Suppressor macrophage treated with lipopolysaccharide for 1 hour (primary cell): ENCODE measurements at places on chromosomes 16 and 17.

DNA sequence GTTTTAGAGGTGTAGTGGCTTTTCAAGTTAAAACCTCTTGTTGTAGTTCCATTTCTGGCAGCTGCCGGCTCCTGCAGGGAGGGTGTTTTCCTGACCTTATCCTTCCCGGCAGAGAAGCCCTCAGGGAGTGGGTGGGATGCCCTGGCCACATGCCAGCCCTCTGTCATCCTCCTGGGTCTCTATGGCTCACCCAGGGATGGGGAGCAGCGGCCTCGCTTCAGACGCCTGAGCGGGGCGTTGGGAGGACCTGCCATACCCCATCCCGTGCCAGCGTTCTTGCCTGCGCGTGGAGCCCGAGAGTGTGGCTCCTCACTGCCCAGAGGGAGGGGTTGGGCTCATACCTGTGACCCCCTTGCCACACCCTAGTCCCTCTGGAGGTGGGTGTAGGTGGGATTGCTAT lies 11.9 kb downstream of the KCNJ12 start:
- DNase-seq, result no peak

- DNase-seq, result no peak
Measured at GRCh38 chr17:80683625-80684104, 139.0 kb downstream of the RPTOR start.

GRCh38 chr17:17661834-17662385 lies 19.3 kb upstream of the RAI1 start:
- peak; percentile 35 for DNase-seq

- no peak for DNase-seq
Measured at GRCh38 chr17:75319904-75320691, 30.9 kb upstream of the SLC25A19 start.

- no peak for DNase-seq
Measured at GRCh38 chr16:57123974-57124674, 31.7 kb downstream of the CPNE2 start.

DNA sequence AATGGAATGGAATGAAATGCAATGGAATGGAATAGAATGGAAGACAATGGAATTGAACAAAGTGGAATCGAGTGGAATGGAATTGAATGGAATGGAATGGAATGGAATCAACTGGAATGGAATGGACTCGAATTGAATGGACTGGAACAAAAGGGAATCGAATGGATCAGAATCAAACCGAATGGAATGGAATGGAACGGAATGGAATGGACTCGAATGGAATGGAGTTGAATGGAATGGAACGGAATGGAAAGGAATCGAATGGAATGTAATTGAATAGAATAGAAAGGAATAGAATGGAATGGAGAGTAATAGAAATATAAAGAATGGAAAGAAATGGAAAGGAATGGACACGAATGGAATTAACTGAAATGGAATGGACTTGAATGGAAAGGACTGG lies 475.2 kb upstream of the WSB1 start:
- DNase-seq, result peak; percentile 20

GRCh38 chr16:79472426-79472825 lies 128.1 kb downstream of the MAF start:
- DNase-seq, result peak; percentile 71

DNA sequence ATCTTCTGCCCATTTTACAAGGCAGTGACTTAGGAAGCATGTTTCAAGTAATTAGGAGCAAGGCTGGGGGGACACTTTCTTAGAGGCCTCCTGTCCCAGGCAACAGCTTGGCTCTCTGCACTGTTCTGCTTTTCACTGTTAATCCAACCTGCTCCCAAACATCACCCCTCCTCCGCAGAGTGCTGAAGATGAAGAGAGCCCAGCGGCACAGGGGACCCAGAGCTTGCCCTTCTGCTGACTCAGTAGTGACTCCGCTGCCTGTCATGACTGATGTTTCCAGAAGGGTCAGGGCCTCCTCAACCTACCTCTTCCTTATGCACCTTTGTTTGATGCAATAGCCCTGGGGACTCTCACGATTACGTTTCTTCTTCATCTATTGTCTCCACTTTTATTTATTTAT lies 38.9 kb upstream of the NDRG4 start:
- no peak for DNase-seq

- DNase-seq, result no peak
Measured at GRCh38 chr17:17782523-17783115, 54.2 kb downstream of the SREBF1 start.

DNA sequence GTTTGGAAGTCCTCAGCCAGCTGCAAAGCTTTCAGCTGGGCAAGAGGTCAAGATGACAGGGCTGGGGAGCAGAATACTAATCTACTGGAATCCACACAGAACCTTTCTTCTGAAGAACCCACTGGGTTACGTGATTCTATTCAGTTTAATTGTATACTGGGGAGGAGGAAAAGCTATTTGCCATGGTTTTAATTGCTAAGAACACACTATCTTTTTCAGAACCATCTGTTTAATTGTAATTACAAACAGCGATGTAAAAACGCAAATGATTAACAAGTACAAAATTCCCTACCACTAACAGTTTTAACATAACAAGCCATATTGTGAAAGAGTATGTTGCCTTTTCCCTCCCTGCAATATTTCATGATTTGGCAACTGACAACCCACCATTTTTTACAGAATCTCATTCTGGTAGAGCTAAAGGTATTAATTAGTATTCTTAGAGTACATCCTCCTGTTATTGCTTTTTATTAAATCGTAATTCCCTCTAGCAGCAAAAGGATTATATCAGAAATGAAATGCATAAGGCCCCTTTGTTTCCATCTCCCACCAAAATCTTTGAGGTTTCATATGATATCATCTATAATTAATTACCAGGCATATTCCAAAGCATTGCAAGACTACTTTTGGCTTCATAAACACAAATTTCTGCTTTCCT lies 12.1 kb downstream of the HYDIN start:
- no peak for DNase-seq

DNA sequence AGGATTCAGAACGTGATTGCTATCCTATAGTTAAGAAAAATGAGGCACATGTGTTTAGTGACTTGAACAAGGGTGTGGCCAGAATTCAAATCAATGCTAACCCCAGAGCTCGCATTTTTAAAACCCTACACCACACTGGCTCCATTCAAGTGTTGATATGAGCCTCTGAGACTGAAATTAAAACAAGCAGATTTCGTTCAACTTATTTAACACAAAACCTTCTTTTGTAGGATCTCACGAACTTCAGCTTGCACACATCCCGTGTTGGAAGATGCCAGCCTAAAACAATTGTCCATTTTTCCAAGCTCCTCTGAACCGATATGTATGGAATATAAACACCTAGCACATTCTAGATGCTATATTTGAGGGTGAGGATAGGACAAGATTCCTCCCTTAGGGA lies 231.0 kb upstream of the IRX5 start:
- DNase-seq, result no peak

GRCh38 chr16:22198547-22199293 lies 7.4 kb upstream of the EEF2K start:
- peak; percentile 78 for DNase-seq

GRCh38 chr17:59093702-59094231 lies 12.9 kb downstream of the TRIM37 start:
- DNase-seq, result no peak

DNA sequence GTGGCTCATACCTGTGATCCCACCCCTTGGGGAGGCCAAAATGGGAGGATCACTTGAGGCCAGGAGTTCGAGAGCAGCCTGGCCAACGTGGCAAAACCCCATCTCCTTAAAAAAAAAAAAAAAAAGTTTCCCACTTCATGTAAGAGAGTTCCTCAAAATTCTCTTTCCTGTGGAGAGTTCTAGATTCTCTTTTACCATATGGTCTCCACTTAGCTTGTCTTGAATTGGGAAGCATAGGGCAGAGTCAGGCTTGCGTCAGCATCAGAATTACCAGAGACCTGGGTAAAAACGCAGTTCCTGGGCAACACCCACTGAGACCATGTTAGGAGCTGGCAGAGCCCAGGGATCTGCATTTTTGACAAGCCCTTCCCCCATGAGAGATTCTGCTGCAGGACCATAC lies 158.4 kb downstream of the CCDC182 start:
- DNase-seq, result peak; percentile 54

- peak; percentile 66 for DNase-seq
Measured at GRCh38 chr17:60390186-60390585, 1.7 kb downstream of the USP32 start.

DNA sequence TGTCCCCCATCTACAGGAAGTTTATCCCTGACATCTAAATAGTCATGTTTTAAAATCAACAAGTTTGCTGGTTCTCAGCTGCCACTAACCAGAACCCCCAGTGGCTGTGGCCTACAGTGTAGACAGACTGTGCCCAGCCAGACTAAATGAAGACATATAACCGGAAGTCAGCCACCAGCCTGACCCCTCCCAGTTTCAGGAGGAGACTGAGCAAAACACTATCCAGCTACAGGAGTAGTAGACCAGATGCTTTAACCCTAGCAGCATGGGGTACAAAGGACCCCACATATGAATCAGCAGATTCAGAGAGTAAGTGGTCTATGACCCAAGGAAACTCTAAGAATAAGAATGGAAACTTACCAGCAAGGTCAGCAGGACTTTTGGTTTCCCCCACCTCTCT lies 83.4 kb downstream of the HIC1 start:
- DNase-seq, result no peak

GRCh38 chr17:48071654-48072053 lies 23.5 kb downstream of the NFE2L1 start:
- DNase-seq, result no peak

GRCh38 chr17:31653691-31654090 lies 205.4 kb downstream of the COPRS start:
- DNase-seq, result no peak

DNA sequence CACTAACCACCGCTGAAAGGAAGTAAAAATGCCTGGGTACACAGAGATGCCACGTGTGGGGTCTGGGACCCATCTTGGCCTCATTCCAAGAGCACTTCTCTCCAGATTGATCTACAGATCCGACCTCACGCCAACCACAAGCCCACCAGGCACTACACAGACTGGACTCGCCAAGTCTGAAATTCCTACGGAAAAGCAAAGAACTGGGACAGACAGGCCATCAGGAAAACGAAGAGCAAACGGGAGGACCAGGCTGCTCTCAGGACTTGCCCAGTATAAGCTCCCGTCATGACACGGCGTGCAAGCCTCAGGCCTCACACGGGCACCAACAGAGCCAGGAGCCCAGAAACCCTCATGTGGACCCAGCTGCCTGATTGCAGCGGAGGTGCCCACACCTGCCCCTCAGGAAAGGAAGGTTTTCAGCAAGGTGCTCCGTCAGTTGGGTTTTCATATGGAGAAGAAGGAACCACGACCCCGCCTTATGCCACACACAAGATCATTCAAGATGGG lies 20.1 kb upstream of the C16orf95 start:
- no peak for DNase-seq

DNA sequence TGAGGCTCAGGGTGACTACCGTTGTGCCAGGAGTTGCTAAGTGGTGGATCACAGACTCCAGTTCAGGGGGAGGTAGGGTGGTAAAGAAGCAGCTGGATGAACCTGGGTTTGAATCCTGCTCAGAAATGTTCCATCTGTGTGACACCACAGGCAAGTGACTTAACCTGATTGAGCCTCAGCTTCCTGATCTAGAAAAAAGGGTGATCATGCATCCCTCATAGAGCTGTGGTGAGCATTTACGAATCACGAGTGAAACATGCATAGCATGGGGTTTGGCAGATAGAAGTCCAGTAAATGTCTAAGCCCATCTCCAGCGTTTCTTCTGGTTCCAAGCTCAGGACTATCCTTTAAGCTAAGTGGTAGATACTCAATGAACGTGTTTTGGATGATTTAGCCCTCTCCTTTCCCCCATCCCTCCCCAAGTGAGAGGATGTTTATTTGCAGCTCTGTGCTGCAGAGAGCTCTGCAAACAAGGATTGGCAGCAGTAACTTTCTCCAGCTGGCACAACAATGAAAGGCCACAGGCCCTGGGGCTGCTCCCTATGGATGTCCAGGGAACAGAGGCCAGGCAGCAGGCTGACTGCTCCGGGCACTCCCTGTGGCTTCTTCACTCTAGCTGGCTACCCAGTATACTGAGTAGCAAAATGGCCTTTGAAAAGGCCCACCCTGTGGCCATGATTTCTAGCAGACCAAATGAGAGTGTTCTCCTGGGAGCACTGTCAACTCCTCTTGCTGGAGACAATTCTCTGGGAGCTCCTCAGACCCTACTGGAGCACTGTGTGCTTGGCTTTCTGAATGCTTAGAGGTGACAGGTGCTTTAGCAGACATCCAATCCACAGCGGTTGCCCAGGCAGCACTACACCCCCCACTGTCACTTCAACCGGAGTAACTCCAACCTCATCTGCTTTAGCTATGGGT lies 21.3 kb downstream of the CA4 start:
- no peak for DNase-seq

DNA sequence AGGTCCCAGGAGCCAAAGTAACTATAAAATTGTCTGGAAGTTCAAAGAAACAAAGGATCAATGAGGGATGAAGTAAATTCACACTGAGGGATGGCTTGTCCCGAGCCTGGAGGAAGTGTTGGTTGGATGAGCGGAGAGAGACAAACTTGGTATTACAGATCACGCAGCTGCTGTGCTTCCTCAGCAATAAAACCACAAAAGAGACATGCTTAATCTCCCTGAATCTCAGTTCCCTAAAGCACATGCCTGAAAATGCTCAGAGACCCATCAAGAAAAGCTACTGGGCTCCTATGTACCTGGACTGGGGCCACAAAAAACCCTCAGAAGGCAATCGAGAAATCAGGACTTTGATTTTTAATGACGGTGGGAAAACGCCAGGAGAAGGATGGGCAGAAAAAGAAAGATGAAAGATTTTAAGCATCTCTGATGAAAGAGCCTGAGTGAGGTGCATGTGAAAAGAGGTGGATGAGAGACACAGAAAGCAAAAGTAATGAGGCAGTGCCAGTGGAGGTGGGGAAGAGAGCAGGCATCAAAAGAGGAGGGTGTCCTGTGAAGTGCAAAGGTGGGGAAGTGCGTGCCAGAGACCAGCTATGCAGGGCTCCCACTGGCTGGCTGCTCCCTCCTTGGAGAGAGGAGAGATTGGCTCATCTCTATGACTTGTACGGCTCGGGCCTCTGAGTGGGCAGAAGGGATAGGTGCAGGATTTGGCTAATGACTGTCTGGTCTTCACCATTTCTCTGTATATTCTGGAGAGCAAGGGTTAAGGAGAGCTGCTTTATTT lies 143.7 kb downstream of the ABCC12 start:
- DNase-seq, result no peak

DNA sequence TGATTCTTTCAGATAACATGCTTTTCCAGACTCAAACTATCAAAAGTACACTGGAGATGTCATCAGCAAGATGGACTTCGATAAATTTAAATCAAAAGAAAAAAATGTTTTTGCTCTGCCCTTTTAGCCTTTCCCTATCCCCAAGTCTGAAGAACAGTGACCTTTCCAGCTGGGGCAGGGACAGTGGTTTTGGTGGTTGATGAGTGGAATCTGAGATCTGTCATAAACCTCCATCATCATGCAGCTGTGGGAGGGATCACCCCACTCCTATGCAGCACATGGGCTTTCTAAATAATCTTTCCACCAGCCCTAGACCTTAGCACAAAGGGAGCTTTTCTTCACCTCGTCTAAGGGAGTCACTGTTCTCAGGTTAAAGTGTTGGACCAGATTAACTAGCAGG lies 869.5 kb upstream of the SOX9 start:
- DNase-seq, result no peak

GRCh38 chr17:79977708-79978547 lies 57.7 kb downstream of the TBC1D16 start:
- DNase-seq, result no peak
